ENCODE measurements at places on chromosomes 1 and 21.

GRCh38 chr1:65688848-65689247 lies 103.8 kb upstream of the PDE4B start:
- no peak for DNase-seq

DNA sequence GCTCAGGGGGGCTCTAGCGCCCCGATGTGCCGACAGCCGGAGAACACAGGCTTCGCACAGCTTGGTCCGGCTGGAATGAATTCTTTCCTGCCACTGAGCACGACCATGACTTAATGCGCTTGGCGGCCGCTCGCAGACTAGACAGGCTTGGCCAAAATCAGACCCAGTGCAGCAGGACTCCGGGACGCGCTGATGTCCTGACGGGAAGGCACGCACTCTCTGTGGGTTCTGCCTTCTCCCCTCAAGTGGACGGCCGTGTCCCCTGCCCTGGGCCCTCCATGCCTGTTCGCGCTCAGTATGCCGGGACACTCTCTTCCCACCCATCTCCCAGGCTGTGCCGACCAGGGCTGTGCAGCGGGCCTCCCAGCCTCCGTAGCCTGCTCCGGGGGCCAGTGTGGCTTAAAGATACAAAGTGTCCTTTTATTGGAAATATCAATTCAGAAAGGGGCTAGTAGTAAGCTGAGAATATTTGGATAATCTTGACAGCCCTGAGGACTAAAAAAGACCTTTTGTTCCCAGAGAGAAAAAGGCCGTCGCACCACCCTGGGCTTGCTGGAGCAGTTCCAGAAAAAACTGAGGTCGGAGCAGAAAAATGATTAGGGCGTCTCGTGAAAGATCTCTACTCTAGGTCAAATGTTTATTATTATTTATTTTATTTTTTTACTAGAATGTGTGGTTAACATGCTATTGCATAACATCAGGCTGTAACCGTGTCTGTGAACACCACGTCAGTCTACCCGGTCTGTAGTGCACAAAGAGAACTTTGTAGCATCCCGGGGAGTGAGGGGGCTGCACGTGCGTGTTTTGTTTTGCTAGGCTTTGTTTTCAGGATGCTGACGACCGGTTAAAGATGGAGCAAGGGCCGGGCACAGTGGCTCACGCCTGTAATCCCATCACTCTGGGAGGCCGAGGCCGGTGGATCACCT lies 88.1 kb upstream of the ARHGEF16 start:
- DNase-seq: no peak

- DNase-seq: no peak
These were observed 3.0 kb downstream of the CDC42 start for GRCh38 chr1:22055463-22055862.

GRCh38 chr1:14894811-14895560 lies 258.6 kb upstream of the TMEM51 start:
- DNase-seq: no peak

DNA sequence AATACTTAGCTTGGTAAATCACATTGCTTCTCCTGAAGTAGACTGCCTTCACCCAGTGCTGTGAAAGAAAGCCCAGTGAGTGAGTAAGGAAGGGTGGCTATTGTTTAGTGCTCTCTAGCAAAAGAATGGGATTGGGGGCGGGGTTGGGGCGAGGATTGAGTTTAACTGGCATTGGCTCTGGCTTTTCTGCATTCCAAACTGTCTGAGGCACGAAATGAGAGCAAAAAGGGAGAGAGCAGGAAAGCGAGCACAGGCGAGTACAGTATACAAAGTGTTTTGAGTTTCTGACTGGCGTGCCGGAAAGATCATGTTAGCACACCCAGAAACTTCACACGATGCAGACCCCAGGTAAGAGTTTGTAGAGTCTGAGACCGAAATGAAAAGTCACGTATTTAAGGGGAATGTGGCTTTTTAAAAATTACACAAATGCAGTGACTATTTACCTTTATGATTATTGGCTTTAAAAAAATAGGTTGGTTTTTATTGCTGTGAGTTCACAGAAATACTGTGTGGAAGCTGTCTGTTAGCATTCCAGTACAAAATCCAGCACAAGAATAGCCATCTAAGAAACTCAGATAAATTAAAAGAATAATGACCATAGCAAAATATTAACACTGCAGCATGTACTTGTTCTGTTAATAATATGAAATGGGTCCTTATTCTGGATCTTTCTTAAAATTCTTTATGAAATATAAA lies 155.4 kb downstream of the CLEC20A start:
- no peak for DNase-seq

- no peak for DNase-seq
These were observed 89.5 kb upstream of the KCTD3 start for GRCh38 chr1:215477632-215478031.

- DNase-seq: no peak
These were observed 155.4 kb downstream of the CASZ1 start for GRCh38 chr1:10640843-10641553.
